ENCODE measurements at places on chromosomes 4 and X. TPM values are rescaled to one million over a fixed set of nuclear protein-coding genes. Genes with fewer than 3 reads are reported as not detected.

PRPS2 gene
- 65.4 TPM for total RNA-seq

EREG gene
- not detected for total RNA-seq

CEP44 gene
- 17.0 TPM for total RNA-seq

PTPN13 gene
- 33.0 TPM for total RNA-seq

ADGRL3 gene
- total RNA-seq = 15.7 TPM

MAGEA9B gene
- total RNA-seq = not detected

ZCCHC18 gene
- total RNA-seq = 6.0 TPM

REPS2 gene
- total RNA-seq = 0.31 TPM

SLC16A2 gene
- total RNA-seq = 86.9 TPM

SMIM43 gene
- total RNA-seq = not detected

All from H7 (cell line).